ENCODE measurements at places on chromosomes 16 and 17. TPM values are rescaled to one million over a fixed set of nuclear protein-coding genes. Genes with fewer than 3 reads are reported as not detected.

- DNase-seq: peak; percentile 59
Observed at GRCh38 chr16:15983898-15984297, 34.5 kb downstream of the ABCC1 start.

DNA sequence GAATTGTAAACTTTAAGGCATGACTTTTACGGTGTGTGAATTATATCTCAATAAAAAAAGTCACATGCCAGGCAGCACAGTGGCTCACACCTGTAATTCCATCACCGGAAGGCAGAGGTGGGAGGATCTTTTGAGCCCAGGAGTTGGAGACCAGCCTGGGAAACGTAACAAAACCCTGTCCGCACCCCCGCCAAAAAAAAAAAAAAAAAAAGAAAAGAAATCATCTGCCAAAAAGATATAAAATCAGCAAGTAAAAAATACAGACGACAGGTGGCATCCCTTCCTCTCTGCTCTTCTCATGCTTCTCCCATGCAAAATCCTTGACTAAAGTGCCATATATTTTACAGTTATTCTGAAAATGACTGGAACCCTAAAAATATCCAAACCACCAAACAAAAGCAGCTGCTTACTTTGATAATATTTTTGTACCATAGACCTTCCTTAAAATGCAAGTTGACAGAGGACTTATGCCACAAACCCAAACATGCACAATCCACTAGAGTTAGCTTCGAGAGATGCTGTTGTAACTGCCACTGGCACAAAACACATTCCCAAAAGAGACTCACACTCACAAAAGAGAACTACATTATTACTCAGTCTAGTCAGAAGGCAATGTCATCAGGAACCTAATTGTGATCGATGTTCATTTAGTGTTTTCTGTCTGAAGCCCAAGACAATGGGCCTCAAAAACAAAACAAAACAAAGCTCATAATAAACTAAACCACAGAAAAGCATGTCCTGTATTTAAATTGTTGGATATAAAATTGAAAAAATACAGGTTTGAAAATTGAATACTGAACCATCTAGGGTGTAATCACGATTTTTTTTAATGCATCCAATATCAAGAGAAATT, 2.4 kb downstream of the CRLF3 start:
- no peak for DNase-seq

DNA sequence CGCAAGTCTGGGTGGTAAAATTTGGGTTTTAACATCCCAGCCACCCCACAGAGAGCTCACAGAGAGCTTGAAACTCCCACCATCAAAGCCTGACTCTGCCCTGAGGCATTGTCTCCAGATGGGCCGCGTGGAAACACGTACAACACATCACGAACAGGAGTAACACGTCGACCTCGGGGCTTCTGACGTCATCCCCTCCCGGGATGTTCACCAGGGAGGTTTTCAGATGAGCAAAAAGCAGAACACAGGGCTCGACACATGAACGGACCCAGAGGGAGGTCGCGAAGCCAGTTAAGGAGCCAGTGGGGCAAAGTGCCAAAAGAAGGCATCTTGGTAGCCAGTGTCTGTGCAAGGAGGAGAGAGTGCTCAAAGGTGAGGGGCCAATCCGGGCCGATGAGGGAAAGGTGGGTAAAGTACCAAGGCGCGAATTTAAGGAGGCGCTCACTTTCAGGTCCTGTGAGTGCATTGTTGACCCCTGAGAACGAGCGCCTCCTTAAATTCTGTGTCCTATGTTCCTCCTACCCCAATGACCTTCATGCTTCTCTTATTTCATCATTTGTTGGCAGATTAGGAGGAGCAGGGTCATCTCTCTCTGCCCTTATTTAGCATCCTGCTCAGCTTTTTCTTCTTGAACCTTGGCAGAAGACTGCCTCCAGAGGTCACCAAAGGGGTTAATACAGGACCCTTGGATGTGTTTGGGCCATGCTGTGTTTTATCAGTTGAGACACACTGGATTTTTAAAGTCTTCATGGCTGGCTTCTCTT, 5.6 kb downstream of the RCVRN start:
- DNase-seq: no peak

DNA sequence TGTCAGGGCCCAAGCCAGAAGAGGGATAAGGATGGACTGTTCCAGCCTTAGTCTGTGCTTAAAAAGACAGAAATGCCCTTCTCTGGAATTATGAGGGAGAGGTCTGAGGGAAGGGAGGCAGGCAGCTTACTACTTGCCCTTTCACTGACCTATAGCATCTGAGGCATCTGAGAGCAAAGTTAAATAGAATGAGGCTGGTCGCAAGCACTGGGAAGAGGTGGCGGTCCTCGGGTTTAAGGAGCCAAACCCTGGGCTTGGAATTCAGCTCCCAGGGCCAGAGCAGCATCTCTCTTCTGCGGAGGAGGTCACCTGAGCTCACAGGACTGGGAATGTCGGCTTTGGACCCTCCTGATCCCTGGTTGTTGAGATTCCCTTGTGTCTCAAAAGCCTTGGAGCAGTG, 3.1 kb upstream of the LIMD2 start:
- DNase-seq: no peak

- no peak for DNase-seq
Observed at GRCh38 chr17:49388692-49389513, 25.8 kb downstream of the PHB1 start.

- DNase-seq: no peak
Observed at GRCh38 chr16:73253922-73254480, 206.1 kb upstream of the ZFHX3 start.

SYT17 gene
- 0.29 TPM for total RNA-seq

- DNase-seq: no peak
Observed at GRCh38 chr16:64589836-64590235, 532.0 kb downstream of the CDH11 start.

DNA sequence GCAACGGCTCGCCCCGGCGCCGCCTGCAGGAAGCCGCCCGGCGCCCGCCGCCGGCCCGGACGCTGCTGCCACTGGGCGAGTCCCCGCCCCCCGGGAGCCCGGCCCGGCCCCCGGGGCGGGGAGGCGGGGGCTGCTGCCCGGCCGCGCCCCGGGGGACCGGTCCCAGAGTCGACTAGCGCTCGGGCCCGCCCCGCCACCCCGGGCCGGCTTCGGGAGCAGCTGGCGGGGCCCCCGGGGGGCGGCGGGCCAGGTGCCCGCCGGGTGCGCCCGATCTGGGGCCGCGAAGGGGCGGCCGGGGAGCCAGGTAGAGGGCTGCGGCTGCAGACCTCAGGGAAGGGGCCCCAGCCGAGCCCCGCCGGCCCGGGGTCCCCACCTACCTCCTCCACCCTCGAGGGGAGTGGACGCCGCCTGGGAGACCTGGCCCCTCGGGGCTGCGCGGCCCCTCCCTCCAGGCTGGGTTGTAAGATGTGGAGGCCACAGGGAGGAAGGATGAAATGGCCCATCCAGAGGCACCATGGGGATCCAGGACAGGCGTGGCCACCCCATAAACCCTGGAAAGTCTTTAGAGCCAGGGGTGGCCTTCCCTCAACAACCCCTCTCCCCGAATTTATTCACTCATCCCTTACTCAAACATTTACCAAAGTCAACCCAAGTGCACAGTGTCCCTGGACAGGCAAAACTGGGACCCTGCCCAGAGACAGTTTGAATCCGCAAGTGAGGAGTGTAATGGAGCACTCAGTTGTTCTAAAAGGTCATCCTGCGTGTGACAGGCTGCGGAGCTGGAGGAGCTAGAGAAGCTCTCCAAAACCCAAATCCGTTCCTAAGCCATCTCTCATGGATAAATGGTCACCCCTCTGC, at the start of gene CDYL2:
Gene CDYL2 (minus strand): TSS at position 73 of the 858 bp plus-strand sequence. CDS start 425 bp downstream, outside the sequence.
- DNase-seq: no peak

DNA sequence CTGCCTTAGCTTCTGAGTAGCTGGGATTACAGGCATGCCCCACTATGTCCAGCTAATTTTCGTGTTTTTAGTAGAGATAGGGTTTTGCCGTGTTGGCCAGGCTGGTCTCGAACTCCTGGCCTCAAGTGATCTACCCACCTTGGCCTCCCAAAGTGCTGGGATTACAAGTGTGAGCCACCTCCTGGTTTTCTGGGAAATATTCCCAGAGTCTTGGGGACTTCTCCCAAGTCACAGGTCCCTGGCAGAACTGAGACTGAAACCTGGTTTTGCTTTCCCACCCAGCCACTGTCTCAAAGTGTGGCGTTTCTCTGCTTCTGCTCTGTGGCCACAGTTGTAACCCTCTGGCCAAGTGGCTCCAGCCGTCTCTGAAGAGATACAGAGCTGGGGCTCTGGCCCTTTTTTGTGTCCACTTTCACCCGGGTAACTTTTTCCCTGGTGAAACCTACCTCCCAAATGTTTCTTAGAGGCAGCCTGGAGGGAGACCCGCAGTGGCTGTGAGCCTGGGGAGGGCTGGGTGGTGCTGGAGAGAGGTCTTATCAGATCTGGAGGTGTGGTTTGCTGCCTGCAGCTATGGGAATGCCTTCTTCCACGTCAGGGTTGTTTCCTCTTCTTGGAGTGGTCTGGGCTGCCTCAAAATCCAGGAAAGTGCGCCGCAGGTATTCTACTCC, 5.1 kb downstream of the KSR1 start:
- DNase-seq: no peak

DNA sequence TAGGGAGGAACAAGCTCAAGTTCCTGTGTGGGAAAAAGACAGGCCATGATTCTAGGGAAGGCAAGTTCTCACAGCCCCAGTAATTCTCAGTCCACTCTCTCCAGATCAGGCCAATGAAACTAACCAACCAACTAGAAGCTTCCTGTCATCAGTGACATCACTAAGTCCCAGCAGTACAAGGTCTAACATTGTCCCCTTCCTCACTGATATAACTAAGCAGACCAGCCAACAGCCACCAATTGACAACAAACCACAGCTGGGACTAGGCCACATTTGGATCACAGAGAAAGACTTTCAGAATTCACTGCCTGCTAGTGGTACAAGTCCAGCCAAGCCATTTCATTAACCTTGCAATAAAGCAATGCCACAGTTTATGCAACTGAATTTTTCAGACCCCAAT, 94.0 kb downstream of the CACNG1 start:
- no peak for DNase-seq

DNA sequence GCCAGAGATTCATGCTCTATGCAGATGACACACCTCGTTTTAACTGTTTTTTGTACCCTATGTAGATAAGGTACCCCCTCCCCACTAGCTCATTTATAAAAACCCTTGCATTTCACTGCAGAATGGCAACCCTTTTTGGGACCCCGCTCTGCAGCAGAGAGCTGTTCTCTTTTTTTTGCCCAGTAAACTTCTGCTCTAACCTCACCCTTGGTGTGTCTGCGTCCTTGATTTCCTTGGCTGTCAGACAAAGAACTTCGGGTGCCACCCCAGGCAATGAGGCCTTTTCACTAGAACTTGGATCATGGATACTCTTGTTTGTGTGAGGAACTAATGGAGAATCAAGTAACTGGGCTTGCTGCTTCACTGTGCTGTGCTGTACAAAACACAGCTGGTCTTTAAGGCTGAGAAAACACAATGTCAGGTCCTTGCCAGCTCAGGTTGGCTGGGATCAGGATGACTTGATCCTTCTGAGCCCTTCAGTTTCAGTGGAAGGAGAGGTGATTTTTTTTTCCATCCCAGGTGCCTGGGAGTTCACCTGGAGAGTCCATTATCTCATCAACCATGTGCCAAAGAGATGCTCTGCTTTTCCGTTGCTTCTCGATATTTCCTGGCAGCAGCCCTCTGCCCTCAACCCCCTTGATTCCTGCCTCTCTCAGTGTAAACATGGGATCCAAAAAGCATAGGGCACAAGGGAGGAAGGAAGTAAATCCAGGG, 133.2 kb upstream of the FAM20A start:
- DNase-seq: no peak

GRCh38 chr16:9351440-9351839, 260.0 kb downstream of the HAPSTR1 start:
- no peak for DNase-seq

TVP23A gene
- total RNA-seq: not detected

DNA sequence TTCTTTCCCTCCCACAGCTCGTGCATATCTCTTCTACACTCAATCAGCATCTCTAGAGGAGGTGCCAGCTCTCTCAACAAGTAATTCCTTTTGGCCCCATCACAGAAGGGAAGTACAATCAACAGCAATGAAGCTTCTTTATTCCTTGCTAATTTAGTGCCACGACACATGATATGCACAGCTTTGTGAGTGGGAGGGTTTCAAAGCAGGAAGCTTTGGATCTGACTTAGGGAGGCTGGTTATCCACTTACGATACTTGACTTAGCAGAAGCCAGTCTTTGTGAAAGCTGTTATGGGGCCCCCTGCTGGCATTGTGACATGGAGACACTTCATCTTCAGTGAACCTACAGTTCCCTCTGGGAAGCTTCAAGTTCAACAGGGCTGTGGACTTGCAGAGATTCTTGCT, 81.0 kb downstream of the TMEM100 start:
- peak; percentile 31 for DNase-seq

GPT2 gene
- 14.8 TPM for total RNA-seq

DNA sequence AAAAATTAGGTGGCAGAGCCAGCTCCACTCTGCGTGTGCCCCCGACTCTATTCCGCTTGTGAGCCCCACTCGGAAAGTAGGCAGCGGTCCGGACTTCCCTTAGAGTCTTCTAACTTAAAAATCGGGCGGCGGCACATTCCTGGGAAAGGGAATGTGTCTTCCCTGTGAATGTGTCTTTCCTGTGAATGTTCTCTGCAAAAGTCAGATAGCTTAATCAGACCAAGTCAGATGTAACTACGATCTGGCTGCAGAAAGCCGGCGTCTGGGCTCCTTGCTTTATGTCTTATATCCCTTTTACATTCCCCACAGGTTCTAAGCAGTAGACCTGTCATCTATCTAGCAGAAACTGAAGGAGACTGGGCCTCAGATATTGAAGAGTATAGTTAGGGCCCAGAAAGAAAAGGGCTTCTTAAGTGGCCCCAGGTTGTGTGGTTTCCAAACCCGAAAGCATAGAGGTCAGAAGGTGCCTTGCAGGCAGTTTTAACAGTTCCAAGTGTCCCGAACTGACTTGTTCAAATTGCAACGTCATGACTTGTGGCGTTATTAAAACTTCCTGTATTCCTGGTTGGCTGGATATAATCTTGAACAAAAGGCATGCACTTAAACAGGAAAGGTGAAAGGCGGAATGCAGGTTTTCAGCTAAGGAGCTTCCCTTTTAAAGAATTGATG, 601 bp downstream of the PHKB start:
- no peak for DNase-seq

DNA sequence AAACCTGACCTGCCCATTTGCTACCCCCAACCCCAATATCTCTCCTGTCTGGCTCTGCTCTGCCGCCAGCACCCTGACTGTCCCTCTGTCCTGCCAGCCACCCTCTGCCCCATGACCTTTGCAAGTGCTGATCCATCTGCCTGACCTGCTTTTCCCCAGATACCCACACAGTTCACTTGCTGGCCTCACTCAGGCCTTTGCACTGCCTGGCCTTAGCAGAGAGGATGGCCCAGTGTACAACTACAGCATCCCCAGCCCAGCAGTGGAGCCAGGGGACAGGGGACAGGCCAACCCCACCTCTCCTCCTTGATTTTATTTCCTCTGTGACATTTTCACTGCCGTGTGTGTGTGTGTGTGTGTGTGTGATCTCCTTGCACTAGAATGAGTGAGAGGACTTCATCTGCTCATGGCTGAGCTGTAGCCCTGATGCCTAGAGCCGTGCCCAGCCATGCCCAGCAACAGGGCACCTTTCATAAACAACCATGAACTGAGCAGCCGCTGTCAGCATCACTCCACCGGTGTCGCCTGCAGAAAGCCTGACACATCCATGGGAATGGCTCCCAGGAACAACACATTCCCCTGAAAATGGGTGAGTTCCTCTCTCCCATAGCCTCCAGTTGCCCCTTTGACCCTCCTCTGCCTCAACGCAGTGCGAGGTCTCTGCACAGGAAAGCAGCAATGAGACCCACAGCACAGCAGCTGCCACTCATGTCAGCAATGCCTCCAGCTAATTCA, 36.0 kb upstream of the RBFOX3 start:
- no peak for DNase-seq

Data from SJSA1 (cell line).